ENCODE measurements at places on chromosomes 1 and 21. TPM values are rescaled to one million over a fixed set of nuclear protein-coding genes. Genes with fewer than 3 reads are reported as not detected.

DNA sequence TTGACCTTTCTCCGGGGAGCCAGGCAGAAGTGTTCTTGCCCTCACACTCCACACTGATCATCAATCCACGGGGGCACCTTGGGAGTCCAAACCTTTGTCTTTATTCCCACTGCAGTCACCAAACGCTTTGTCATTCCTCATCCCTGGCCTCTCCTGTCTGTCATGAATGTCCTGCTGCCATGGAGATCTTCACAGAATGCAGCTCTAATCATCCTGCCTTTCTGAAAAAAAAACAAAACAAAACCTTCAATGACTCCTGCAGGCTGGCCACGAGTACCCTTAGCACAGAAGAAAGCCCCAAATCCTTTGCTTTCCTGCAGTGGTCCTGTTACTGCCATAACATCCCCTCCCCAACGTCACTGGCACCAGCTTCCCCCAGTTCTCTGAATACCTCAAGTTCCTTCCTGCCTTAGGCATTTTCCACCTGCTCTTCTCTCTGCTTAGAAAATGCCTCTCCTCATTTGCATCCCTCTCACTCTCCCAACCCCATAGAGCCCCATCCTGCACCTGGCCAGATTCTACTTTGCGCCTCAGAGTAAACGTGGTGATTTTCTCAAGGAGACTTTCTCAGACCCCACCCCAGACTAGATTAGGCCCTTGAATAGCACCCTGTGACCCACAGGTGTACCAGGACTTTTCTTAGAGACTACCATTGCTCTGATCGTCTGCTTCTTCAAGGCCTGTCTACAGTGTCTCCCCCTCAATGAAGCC is 131.2 kb downstream of the AK5 start:
- no peak overlapping the region for H3K4me3 ChIP-seq
- DNase-seq = no peak
- H3K27me3 ChIP-seq = no peaks in the 10 kb centered on the region
- H3K4me1 ChIP-seq = peaks cover 29% of the 10 kb centered on the region

DNA sequence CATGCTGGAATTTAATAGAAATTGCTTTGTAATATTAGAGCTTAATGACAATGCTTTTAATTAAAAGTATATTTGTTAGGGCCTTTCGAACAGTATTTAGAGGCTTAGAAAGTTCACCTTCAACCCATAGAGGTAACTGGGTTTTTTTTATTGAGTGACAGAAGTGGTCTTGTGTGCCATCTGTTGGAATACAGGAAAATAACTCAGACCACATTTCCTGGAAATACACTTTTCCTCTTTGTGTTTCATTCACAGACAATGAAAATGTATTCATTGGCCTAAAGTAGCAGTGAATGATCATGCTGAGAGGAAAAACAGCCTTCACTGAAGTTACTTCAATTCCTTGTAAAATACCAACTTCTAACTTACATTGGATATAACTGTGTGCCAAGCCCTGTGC is 83.6 kb upstream of the L1TD1 start:
- H3K4me1 ChIP-seq = no peaks in the 10 kb centered on the region
- no peak overlapping the region for H3K4me3 ChIP-seq
- no peak overlapping the region for H3K27ac ChIP-seq
- H3K27me3 ChIP-seq = no peaks in the 10 kb centered on the region
- H3K36me3 ChIP-seq = no peaks in the 10 kb centered on the region
- no peak for DNase-seq

DNA sequence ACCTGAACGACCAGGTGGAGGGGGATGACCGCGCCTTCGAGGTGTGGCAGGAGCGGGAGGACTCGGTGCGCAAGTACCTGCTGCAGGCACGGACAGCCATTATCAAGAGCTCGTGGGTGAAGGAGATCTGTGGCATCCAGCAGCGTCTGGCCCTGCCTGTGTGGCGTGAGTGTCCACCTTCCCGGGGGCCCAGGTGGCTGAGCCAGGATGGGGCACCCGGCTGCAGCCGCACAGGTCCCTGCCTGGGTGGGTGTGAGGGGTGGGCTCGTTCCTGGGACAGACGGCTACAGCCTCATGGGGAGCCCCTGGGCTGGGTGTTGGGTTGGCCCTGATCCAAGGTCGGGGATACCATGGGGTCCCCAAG is 65.2 kb downstream of the TRIM11 start:
- no peak overlapping the region for H3K27ac ChIP-seq
- H3K4me3 ChIP-seq = no peak overlapping the region
- no peaks in the 10 kb centered on the region for H3K36me3 ChIP-seq
- no peak for DNase-seq

DNA sequence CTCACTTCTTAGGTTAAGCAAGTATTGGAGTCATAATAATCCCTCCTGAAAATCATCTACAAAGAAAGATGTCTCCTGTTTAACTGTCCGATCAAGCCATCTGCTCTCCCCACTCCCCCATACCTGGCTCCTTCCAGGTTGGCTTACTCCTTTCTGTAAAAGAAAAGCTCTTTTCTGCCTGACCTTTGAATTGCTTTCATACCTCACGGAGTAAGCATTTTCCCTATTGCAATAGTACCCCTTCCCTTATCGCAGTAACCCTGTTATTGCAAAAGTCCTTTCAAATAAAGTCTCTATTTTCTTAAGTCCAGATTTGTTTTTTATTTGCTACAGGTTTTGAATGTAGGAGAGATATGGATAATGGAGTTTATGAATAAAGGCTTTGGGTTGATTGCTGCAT is 150.4 kb downstream of the GRIK1 start:
- no peak overlapping the region for H3K4me3 ChIP-seq
- no peak overlapping the region for H3K27ac ChIP-seq
- no peaks in the 10 kb centered on the region for H3K36me3 ChIP-seq
- H3K4me1 ChIP-seq = peaks cover 5% of the 10 kb centered on the region

DNA sequence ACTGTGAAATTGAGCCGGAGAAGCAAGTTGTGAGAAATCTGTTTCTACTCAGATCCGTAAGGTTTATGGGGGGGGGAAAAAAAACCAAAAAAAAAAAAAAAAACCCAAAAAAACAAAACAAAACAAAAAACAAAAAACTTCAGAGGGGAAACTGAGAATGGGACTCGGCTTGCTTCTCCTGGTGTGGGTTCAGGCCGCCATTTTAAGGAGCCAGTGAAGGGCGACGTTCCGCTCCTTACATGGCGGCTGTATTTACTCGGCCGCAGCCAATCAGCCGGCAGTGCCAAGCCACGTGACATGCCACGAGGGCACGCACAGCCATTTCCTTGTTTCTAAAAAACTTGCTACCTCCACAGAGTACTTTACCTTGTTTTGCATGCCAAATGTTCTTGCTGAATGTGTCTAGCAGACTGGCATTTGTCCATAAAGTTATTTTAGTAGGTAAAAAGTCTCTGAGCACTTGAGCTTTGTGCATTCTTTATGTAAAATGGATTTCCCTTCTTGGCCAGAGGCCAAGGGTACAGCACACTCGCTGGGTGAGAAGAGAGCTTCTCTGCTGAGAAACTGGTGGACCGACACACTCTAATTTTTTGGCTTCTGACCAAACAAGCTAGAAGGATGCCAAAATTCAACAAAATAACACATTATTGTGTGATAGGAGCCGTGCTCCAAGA is 101.8 kb downstream of the NFIA start:
- H3K4me3 ChIP-seq = no peak overlapping the region
- H3K27ac ChIP-seq = no peak overlapping the region
- no peak for DNase-seq

DNA sequence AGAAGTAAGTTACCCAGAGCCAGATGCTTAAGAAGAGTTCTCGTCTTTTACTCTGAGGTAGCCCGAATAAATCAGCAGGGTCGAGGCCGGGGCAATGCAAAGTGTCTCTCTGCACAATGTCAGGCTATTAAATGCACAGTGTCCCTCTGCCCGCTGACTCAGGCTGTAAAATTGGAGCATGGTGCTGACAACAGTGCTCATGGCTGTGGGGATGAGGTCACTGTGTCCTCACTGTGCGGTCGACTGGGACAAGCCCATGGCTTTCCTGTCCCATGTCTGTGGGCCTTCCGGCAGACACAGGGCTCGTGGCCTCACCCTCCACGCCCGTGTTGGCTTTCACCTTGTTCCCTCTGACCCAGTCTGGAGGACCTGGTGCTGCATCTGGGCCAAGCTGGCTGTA is 14.6 kb upstream of the SLC2A1 start:
- no peaks in the 10 kb centered on the region for H3K27me3 ChIP-seq
- DNase-seq = no peak
- H3K27ac ChIP-seq = no peak overlapping the region
- H3K4me3 ChIP-seq = no peak overlapping the region

DNA sequence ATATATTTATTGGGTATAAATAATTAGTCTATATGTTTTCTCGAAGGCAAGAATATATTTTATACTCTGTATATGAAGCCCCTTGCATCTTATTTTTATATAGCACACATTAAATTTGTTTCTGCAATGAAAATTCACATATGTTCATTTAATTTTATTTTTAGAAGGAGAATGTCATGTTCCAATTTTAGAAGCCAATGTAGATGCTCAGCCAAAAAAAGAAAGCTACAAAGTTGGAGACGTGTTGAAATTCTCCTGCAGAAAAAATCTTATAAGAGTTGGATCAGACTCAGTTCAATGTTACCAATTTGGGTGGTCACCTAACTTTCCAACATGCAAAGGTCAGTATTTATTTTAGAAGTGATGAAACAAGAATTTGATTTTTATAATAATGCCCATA is 16.6 kb downstream of the CFHR5 start:
- DNase-seq = no peak
- H3K4me3 ChIP-seq = no peak overlapping the region
- H3K27ac ChIP-seq = no peak overlapping the region

DNA sequence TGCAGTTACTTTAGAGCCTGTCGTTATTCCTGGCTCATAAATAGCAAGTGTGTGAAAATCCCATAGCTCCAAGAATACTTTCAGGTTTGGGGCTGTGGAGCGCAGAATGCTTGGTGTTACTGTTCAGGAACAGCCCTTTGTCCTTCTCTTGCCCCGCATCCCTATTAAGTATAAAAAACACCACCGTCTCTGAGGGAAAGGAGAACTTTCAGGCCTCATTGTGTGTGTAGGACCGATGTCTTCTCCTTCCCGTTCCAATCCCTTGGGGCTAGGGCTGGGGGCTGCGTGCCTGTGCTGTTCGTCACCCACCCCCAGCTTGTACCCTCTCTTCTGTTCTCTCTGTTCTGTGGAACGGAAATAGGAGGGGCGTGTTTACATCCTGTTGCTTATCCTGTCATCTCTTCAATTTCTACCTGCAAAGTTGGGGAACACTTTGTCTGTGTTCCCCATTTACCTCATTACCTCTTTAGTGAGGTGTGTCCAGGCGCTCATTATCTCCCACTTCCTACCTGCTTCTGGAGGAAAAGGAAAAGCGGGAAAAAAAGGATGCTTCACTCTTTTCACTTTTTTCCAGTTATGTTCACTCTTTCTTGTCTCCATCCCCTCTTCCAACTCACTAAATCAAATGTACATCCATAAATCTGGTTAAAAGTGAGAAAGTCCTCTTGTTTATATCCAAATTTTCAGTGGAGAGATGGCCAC is 788 bp upstream of the TXNIP start:
- H3K4me3 ChIP-seq = peak overlapping the region; percentile 100
- H3K27ac ChIP-seq = peak overlapping the region; percentile 99
- peaks cover 28% of the 10 kb centered on the region for H3K36me3 ChIP-seq
- H3K4me1 ChIP-seq = peaks cover 82% of the 10 kb centered on the region
- peak; percentile 60 for DNase-seq

GRCh38 chr1:25743164-25744139 is 56.5 kb upstream of the SELENON start:
- H3K36me3 ChIP-seq = no peaks in the 10 kb centered on the region
- DNase-seq = no peak
- no peak overlapping the region for H3K27ac ChIP-seq
- no peak overlapping the region for H3K4me3 ChIP-seq
- H3K27me3 ChIP-seq = no peaks in the 10 kb centered on the region

GRCh38 chr1:6470132-6471085 is 4.4 kb upstream of the TNFRSF25 start:
- no peak overlapping the region for H3K27ac ChIP-seq
- H3K27me3 ChIP-seq = no peaks in the 10 kb centered on the region
- no peak overlapping the region for H3K4me3 ChIP-seq
- no peaks in the 10 kb centered on the region for H3K36me3 ChIP-seq

DNA sequence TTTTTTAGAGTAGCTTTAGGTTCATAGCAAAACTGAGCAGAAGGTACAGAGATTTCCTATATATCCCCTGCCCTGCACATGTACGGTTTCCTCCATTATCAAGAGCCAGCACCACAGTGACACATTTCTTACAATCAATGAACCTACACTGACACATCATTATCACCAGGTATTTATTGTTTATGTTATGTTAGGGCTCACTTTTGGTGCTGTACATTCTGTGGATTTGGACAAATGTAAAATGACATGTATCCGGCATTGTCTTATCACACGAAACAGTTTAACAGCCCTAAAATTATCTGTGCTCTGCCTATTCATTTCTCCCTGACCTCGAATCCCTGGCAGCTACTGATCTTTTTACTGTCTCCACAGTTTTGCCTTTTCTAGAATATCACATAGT is 93.7 kb upstream of the DPH5 start:
- DNase-seq = no peak
- no peak overlapping the region for H3K4me3 ChIP-seq
- H3K27ac ChIP-seq = no peak overlapping the region
- peaks cover 51% of the 10 kb centered on the region for H3K4me1 ChIP-seq
- H3K36me3 ChIP-seq = peaks cover 2% of the 10 kb centered on the region

- H3K27me3 ChIP-seq = peaks cover 12% of the 10 kb centered on the region
- no peak overlapping the region for H3K4me3 ChIP-seq
- no peaks in the 10 kb centered on the region for H3K4me1 ChIP-seq
- no peak for DNase-seq
- H3K36me3 ChIP-seq = no peaks in the 10 kb centered on the region
These were observed 27.6 kb upstream of the PKP1 start for GRCh38 chr1:201255479-201256362.

GRCh38 chr1:240683576-240683975 is 71.6 kb upstream of the GREM2 start:
- H3K36me3 ChIP-seq = no peaks in the 10 kb centered on the region
- no peak for DNase-seq
- no peak overlapping the region for H3K27ac ChIP-seq
- no peak overlapping the region for H3K4me3 ChIP-seq

DNA sequence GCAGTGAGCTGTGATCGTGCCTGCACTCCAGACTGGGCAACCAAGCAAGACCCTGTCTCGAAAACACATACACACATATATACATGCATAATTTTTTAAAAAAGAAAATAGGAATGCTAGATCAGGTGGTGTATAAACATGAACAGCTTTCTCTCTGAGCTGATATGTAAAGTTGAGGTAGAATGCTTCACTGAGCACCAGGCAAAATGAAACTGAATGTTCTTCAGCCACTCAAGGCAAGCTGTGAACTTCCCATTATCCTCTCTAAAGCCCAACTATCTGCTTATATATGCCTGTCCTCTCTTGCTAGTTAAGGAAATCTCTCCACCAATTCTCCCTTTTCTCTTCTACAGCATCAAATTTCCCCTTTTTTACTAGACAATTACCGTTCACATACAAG is 93.0 kb downstream of the NUF2 start:
- H3K4me3 ChIP-seq = no peak overlapping the region
- no peaks in the 10 kb centered on the region for H3K36me3 ChIP-seq
- H3K27me3 ChIP-seq = no peaks in the 10 kb centered on the region
- no peak overlapping the region for H3K27ac ChIP-seq
- no peak for DNase-seq

SELL gene
- 211 TPM for total RNA-seq

DNAJC28 gene
- total RNA-seq = 0.55 TPM

ACTN2 gene
- not detected for total RNA-seq

ADAMTS5 gene
- total RNA-seq = not detected

GBP4 gene
- total RNA-seq = 37.7 TPM

IL22RA1 gene
- not detected for total RNA-seq

OR10Z1 gene
- total RNA-seq = not detected

CELSR2 gene
- total RNA-seq = 2.5 TPM

ABCA4 gene
- total RNA-seq = 0.53 TPM
